Kidney glomerular epithelial cell (primary cell): ENCODE measurements at places on chromosomes 2 and 18.

- no peak for DNase-seq
Measured at GRCh38 chr2:166766220-166766619, 122.1 kb upstream of the XIRP2 start.

GRCh38 chr18:30106356-30106755, 936.2 kb downstream of the DSC3 start:
- DNase-seq, result no peak

DNA sequence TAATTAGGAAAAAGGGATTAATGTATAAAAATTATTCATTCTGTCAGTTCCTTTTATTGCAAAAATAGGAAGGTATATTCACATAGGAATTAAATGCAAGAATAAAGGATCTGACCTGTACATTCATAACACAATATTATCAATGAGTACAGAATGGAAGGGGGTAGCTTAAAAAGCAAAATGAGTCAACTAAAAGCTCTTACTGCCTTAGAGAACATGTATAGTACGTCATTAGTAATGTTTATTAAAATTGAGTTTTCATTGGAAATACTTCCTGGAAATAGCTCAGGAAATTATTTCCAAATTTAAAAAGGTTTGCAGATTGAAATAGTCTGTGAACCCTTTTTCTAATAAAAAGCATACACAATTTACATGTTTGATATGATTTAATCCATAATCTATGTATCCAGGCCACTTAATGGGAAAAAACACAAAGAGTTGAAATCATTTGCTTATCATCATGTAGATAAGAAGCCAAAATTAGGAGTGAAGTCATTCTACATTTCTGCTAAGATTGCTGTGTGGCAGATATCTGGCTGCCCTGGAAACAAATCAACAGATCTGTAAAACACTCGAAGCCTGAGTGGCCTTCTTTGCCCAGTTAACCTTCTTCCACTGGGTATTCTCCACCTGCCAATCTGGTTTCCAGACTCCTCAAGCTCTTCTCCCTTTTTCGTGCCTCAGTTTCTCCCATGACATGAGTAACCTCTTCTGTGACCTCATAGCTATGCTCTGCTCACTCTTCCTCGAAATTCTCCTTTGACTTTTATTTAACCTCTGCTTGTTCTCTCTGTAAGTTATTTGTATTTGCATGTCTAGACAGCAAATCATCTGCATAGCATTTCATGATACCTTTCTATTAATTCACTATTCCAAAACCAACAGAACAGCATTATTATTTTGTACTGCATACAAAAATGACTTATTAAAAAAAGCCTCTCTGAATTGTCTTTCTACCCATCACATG, 181.2 kb upstream of the REV1 start:
- DNase-seq, result no peak

DNA sequence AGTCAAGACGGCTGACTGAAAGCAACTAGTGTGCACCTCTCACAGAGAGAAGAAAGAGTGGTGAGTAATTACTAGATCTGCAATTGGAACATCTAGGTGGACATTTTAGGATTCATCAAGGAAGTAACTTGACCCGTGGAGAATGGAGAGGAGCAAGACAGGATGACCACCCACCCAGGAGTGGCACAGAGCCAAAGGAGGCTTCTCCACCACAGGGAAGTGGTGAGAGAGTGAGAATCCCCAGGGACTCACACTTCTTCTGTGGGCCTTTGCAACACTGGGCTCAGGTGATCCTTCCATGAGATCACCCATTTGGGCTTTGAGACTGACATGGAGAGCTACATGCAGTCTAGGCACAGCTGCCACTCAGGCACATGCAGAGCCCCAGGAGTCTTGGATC, 132.8 kb upstream of the GALNT5 start:
- no peak for DNase-seq

DNA sequence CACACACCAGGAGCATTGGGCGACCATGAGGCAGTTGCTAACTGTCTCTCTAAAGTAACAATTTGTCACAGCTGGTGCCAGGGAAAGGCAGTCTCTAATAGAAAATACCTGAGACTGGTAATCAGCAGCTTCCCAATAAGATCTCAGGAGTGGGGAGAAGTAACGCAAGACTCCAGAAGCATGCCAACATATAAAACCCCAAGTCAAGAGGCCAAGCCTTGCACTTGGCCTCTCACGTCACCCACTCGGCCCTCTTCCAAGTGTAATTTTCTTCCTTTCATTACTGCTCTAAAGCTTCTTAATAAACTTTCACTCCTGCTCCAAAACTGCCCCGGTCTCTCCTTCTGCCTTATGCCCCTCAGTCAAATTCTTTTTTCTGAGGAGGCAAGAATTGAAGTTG, 455.6 kb upstream of the ACVR2A start:
- no peak for DNase-seq

- peak; percentile 6 for DNase-seq
Measured at GRCh38 chr2:143144813-143145455, 15.7 kb downstream of the ARHGAP15 start.

DNA sequence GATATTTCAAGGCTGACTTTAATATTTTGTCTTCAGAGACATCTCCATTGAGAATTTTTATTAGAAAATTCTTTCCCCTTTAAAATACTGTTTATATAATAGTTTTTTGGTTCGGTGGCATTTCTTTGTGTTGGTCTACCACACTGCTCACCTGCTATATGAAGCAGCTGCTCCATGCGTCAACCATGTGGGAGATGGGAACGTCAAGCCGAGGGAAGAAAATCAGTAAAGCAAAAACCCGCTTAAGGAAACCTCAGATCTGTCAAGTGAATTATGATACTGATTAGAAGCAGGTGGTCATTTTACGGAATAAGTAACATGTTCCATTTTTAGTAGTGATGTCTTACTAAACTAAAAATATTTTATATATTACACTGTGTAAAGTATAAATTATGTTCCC, 5.6 kb upstream of the TMEM17 start:
- DNase-seq, result no peak

DNA sequence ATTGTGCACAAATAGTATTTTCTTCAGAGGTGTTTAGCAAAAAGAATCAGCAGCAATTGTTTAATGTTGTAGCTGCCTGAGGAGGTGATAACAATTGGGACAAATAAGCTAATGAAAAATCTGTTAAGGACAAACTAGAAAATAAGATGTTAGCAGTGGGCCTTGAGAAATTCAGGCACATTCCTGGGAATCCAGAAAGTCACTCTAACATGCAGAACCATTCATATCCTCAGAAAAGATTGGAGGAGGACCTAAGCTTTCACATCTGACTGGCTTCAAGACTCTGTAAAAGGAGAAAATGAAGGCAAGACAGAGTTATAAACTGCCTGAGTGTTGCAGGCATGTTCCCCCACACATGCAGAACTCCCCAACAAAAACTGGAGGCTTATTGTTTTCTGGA, 353.5 kb upstream of the RGPD4 start:
- peak; percentile 52 for DNase-seq

DNA sequence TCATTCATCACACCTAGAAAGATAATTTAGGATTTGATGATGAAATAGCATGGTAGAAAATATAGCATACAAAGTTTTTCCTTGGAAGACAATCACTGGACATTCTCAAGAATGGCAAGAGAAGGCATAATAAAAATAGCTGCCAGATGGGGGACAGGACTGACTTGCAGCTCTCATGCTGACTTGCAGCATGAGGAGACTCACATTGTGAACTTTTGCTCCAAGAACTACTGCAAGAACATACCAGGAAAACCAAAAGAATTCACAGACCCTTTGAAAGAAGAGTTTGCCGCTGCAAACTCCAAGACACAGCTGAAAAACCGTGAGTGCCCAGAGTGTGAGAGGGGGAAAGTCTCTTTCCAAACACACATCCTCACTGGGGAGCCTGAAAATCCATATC, 47.0 kb downstream of the CRYGD start:
- no peak for DNase-seq
